ENCODE measurements at places on chromosomes 2 and 18.
A peak's percentile ranks its signal among the peaks of the same experiment; 100 is the strongest.

- no peak for DNase-seq
Measured at GRCh38 chr2:76073992-76074604, 363.4 kb upstream of the GCFC2 start.

DNA sequence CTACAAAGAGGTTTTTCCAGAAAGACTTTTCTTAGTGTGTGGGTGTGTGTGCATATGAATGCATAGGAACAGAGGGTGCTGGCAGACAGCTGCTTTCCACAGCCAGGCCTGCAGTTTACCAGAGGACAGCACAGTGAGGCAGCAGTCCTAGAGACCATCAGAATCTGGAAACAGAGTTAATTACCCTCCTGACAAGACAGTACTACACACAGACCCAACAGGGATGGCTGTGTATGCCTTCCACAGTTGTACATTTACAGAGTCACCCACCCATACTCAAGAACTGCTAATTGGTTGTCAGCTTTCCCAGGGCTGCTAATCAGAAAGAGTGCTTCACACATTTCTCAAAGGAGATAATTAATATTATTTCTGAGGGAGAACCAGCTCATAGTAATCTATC lies 104.7 kb downstream of the FEZ2 start:
- DNase-seq: peak; percentile 39

GRCh38 chr18:60112369-60112768 lies 212.6 kb downstream of the PMAIP1 start:
- DNase-seq: no peak

GRCh38 chr2:20185176-20186022 lies 39.5 kb downstream of the SDC1 start:
- DNase-seq: no peak

Data from GM23248 (cell line).